Kasumi-1 (cell line): ENCODE measurements at places on chromosomes 6 and 20.

DNA sequence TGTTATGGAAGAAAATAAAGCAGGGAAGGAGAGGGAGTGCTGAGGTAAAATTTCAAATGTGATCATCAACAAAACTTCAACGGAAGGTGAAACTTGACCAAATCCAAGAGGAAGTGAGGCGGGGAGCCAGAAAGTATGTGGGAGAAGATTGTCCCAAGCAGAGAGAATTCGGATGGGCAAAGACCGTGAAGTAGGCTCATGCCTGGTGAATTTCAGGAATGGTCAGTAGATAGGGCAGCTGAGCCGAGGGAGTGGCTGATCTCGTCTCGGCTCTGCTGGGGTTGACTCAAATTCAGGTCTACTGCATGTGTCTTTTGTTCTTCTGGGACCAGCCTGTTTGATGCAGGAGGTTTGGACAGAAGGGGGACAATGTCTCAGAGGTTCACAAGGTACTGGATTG is 7.0 kb upstream of the CSNK2A1 start:
- no peak for DNase-seq

DNA sequence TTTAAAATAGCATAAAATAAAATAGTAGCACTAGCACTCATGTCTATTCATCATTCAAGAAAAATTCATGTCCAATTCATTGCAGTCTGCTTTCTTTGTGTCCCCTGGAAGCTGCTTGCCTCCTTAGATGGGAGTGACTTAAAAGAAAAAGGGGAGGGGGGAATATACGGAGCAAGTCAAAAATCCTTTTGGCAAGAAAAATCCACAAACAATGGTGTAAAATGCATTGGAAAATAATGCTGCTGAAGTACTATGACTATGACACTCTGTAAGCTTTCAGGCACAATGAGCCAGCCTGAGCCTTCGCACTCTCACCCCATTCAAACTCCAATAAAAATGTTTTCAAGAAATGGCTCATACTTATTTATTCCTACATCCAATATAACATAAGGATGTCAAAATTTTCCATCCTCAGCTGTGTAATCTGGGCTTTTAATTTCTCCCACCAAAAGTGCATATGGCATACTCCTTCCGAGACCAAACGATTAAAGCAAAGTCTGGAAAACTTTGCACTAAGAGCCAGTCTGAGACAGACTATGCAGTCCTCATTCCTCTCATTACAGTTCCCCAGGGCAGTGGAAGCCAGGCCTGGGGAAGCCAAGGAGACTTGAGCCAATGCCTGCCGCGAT is 790 bp downstream of the NEDD9 start:
- DNase-seq, result no peak

GRCh38 chr6:12813321-12813720 is 96.8 kb downstream of the PHACTR1 start:
- DNase-seq, result no peak

DNA sequence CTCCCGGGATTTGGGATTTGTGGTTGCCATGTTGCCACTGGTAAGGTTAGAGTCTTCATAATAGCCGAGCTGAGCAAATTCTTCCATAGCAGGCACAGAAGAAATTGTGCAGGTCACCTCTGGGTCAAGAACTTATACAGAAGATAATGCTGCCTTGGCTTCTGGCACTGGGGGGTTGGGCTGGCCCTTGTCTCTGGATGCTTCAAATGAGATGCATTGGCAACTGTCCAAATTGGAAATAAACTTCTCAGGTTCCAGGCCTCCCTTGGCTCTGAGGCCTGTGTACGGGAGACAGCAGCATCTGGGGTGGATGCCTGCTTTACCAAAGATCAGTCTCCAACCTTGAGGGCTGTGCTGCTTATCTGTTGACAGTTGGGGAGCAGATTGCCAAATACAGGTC is 26.2 kb downstream of the MYO6 start:
- DNase-seq, result no peak

GRCh38 chr6:40352006-40352405 is 235.2 kb downstream of the LRFN2 start:
- no peak for DNase-seq

GRCh38 chr20:44097521-44098255 is 89.3 kb downstream of the JPH2 start:
- DNase-seq, result no peak

DNA sequence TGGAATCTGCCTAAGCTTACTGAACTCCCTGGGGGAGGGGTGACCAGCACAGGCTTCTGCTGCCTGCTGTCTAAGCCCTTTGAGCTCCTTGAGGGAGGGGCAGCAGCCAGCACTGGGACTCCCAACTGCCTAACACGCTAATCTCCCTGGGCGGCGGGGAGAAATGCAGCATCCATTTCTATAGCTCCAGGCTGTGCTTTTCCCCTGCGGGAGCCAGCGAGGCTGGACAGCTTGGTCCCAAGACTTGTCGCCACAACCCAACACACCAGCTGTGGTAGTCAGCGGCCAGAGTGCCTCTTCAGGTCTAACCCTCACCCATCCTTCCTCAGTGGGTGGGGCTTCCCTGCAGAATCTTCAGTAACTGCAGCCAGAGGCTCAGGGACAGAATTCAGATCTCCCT is 64.6 kb downstream of the VGLL2 start:
- no peak for DNase-seq

DNA sequence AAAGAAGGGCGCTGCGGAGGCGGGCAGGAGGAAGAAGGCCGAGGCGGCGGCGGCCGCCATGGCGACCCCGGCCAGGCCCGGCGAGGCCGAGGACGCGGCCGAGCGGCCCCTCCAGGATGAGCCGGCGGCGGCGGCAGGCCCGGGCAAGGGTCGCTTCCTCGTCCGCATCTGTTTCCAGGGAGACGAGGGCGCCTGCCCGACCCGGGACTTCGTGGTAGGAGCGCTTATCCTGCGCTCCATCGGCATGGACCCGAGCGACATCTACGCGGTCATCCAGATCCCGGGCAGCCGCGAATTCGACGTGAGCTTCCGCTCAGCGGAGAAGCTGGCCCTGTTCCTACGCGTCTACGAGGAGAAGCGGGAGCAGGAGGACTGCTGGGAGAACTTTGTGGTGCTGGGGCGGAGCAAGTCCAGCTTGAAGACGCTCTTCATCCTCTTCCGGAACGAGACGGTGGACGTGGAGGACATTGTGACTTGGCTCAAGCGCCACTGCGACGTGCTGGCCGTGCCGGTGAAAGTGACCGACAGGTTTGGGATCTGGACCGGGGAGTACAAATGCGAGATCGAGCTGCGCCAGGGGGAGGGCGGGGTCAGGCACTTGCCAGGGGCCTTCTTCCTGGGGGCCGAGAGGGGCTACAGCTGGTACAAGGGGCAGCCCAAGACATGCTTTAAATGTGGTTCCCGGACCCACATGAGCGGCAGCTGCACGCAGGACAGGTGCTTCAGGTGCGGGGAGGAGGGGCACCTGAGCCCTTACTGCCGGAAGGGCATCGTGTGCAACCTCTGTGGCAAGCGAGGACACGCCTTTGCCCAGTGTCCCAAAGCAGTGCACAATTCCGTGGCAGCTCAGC is 780 bp downstream of the ZCCHC3 start:
- peak; percentile 51 for DNase-seq

- no peak for DNase-seq
Observed at GRCh38 chr20:51424270-51425117, 118.0 kb downstream of the NFATC2 start.

DNA sequence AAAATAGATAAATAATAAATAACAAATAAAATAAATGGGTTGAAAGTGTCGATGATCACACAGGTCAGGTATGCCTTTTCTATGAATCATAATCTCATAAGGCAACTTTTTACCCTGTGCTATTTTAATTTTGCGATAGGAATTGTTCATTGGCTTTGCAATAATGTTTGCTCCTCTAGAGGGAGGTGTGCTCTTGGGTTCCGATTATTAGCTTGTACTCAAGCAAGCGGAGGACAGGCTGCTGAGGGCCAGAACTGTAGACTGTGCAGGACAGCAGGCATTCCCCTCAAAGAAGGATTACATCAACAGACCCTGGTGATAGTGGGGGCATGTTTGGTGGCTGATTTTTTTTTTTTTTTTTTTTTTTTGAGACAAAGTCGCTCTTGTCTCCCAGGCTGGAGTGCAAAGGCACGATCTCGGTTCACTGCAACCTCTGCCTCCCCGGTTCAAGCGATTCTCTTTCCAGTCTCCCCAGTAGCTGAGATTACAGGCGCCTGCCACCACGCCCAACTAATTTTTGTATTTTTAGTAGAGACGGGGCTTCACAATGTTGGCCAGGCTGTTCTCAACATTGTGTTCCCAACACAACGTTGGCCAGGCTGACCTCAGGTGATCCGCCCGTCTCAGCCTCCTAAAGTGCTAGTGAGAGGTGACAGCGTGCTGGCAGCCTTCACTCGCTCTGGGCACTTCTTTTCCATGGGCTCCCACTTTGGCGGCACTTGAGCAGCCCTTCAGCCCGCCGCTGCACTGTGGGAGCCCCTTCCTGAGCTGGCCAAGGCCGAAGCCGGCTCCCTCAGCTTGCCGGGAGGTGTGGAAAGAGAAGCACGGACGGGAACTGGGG is 35.6 kb downstream of the RIOK1 start:
- peak; percentile 60 for DNase-seq

DNA sequence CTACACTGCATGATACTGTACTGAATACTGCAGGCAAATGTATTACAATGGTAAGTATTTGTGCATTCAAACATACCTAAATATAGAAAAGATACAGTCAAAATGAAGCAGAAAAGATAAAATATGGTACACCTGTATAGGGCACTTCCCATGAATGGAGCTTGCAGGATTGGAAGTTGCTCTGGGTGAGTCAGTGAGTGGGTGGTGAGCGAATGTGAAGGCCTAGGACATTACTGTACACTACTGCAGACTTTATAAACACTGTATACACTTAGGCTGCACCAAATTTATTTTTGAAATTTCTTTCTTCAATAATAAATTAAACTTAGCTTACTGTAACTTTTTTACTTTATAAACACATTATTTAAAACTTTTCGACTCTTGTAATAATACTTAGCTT is 213.1 kb downstream of the ATXN1 start:
- no peak for DNase-seq

DNA sequence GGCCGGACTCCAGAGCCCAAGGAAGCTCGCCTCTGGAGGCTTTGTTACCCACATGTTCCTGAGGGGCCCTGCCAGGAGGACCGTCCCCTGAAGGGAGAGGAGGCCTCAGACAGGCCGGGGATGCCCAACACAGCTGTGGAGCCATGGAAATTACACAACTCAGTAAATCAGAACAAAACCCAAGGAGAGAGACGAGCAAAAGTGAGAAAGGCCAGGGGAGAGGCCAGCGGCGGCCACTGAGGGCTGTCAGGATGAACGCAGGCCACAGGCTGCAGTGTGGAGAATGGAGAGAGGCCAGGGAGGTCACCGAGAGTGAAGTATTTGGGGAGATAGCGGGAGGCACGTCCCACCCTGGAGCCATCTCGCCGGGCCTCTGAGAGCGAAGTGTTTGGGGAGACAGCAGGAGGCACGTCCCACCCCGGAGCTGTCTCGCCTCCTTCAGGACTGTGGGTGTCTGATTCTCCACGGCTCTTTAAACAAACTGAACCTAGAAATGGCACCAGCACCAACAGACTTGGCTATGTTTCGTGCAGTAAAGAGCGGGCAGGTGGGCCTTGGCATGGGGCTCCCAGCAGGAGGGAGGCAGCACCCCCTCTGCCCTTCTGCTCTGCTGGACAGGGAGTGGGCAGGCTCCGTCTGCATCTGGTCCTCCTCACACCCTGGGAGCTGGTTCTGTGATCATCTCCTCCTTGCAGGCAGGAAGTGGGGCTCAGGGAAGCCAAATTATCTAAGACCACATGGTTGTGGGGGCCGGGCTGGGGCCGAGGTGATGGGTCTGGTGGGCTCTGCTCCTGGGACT is 91.0 kb downstream of the YTHDF1 start:
- DNase-seq, result no peak
